ENCODE measurements at places on chromosomes 7 and 10.

DNA sequence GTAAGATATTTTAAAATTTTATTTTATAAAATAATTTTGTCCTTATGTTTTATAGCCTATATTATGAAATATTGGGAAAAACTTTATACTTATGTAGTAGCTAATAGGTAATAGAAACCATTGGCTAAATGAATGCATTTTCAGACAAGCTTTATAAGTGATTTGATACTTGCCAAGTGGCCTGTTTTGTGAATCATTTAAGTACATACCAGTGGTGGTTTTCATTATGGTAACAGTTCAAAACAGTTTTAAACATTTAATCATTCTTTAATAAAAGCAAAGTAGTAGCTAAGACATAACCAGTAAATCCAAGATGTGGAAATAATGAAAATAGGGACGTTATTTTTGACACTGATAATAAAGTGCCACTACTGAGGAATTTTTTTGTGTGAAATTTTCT lies 182.2 kb downstream of the PHF14 start:
- no peak for DNase-seq

DNA sequence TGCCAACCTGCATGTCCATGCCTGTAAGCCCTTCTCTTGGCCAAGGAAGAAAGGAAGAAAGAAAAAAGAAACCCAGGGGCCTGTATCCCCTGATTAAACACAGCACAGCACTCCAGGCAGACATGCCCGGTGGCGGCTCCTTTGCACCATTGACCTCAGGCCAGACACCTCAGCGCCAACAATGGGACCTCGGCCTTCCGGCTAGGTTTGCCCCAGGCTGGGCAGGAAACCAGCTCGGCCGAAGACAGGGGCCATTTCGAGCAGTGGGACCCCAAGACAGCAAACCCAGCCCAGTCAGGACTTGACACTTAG lies 2.8 kb downstream of the HOXA10 start:
- no peak for DNase-seq

DNA sequence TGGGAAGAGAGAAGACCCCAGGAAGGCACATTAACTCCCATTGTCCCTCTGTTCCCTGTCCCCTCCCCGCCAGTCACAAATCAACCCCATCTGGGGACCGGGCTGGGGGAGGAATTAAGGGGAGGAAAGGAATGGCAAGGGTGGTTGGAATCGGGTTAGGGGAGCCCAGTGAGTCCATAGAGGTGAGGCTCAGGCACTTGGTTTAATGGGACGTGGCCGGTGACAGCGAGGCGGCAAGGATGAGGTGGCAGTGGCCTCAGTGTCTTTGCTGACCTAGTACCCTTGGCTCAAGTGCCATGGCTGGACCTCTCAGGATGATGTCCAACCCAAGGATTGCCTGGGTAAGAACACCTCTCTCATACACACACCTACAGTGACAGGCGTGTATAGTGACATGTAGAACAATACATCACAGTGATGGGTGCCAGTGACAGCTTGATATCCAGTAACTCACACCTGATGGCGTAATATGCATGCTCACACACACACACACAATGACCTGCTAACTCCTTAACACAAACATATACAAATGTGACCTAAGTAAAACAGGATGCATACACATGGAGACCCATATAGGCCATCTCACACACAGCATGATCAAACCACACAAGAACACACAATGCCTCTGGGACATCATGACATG lies 12.3 kb downstream of the KCNIP2 start:
- DNase-seq = no peak

GRCh38 chr7:135672560-135673359 lies 10.4 kb downstream of the STMP1 start:
- peak; percentile 68 for DNase-seq

- no peak for DNase-seq
Observed at GRCh38 chr7:150324373-150324961, 1.1 kb upstream of the ACTR3C start.

GRCh38 chr10:30254926-30255325 lies 94.2 kb downstream of the MTPAP start:
- DNase-seq = no peak

Measured in dermis microvascular lymphatic vessel endothelial cell (primary cell).